Motor neuron (in vitro differentiated cells): ENCODE measurements at places on chromosomes 3 and 15. TPM values are rescaled to one million over a fixed set of nuclear protein-coding genes. Genes with fewer than 3 reads are reported as not detected.

Gene ADAMTS9
- total RNA-seq, result 62.0 and 79.5 TPM in 2 replicates

Gene EMC7
- total RNA-seq, result 40.8 and 42.3 TPM in 2 replicates

Gene PLA2G4D
- total RNA-seq, result 0.16 and 0.32 TPM in 2 replicates

Gene C3orf38
- 26.3 and 27.7 TPM in 2 replicates for total RNA-seq

Gene RNF123
- 15.0 and 17.7 TPM in 2 replicates for total RNA-seq

Gene PAK6
- 3.1 and 3.7 TPM in 2 replicates for total RNA-seq

Gene CD200
- total RNA-seq, result not detected in 2 replicates

Gene SELENOK
- 58.7 and 67.7 TPM in 2 replicates for total RNA-seq

Gene TJP1
- 90.6 and 97.4 TPM in 2 replicates for total RNA-seq

Gene RFC4
- 40.1 and 42.5 TPM in 2 replicates for total RNA-seq

Gene SH2D7
- 0.50 and 1.0 TPM in 2 replicates for total RNA-seq

Gene PLS1
- total RNA-seq, result 30.0 and 34.6 TPM in 2 replicates

Gene UNC13C
- 0.26 and 0.32 TPM in 2 replicates for total RNA-seq

Gene PHLDB2
- total RNA-seq, result 4.4 and 5.1 TPM in 2 replicates

Gene CCR8
- 0.27 TPM in 1 of 2 replicates, not detected in the other for total RNA-seq

Gene COLQ
- 2.5 and 3.9 TPM in 2 replicates for total RNA-seq

Gene CCK
- not detected in 2 replicates for total RNA-seq

Gene CCDC13
- 1.1 and 1.4 TPM in 2 replicates for total RNA-seq

Gene KNL1
- total RNA-seq, result 13.1 and 13.7 TPM in 2 replicates

Gene DAPK2
- total RNA-seq, result 0.22 and 0.50 TPM in 2 replicates

Gene ABHD14A
- 26.1 and 28.0 TPM in 2 replicates for total RNA-seq

Gene LRRC31
- 0.08 TPM in 1 of 2 replicates, not detected in the other for total RNA-seq

Gene PLSCR1
- total RNA-seq, result 148 and 154 TPM in 2 replicates
